ENCODE measurements at places on chromosomes 11 and 22.

- DNase-seq, result no peak
Measured at GRCh38 chr11:70524096-70524922, 126.0 kb downstream of the CTTN start.

- no peak for DNase-seq
Measured at GRCh38 chr11:8229299-8230177, 34.1 kb downstream of the LMO1 start.

DNA sequence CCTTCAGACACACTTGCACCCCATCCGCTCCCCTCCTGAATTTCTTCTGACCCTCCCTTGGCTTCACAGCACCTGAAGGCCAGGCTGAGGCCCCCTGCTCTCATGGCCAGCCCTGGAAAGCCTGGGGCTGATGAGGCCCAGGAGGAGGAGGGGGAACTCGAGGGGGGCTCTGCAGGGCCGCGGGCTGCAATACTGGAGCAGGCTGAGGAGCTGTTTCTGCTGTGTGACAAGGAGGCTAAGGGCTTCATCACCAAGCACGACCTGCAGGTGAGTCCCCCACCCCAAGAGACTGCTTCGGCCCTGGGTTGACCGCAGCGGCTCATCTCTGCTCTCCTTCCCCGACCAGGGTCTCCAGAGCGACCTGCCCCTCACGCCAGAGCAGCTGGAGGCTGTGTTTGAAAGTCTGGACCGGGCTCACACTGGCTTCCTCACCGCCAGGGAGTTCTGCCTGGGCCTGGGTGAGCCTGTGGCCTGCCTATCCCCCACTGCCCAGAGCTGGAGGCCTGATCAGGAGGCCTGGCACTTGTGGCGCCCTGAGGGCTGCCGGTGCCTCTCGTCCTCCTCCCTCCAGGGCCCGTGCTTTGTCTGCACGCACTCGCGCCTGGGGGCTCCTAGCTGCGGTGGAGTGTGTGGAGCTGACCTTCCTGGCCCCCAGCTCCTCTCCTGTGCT lies 922 bp downstream of the CRACR2B start:
- peak; percentile 85 for DNase-seq

DNA sequence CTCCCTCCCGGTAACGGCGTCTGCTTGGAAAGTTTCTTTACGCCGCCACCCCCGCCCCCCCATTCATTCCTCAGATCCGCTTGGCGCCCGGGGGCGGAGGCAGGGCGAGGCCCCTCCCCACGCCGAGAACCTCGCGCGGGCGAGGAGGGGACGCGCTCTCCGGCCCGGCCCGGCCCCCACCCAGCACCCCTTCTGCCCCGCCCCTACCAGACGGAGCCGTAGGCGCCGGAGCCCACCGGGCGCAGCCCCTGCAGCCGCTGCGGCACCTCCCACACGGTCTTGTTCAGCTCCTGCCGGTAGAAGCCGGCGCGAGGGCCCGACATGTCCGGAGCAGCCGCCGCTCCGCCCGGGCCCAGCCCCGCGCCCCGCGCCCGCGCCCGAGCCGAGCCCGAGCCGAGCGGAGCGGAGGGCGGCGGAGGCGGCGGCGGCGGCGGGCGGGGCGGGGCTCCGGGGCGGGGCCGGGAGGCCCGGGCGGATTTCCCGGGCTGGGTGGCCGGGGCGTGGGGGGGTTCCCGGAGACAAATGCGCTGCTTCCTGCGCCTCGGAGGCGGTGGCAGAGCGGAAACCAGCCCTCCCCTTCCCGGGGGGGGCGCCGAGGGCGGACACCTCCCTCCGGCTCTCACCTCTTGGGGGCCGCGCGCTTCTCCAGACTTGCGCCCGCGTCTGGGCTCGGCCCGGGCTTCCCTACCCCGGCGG lies at the start of gene MAPK11:
MAPK11 (minus strand) TSS at position 411 of the 696 bp plus-strand sequence; CDS start at position 323, 88 bp downstream.
- no peak for DNase-seq

DNA sequence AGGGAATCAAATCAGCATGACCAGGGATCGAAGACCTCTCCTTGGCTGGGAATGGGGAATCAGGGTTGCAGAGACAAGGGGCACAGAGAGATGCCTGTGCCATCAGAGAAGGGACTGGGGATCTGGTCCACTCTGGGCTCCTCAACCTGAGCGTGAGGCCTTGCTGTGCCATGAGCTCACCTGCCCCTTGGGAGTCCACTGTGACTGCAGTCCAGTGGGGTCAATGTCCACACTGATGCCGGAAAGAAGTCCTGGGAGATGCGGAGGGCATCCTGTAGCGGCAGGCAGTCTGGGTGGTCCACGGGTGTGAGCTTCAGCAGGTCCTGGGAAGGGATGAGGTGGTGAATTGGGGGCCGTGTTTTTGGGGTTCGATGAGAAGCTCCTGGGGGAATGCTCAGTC lies 7.3 kb upstream of the RGL4 start:
- no peak for DNase-seq
